CD4-positive, alpha-beta T cell (primary cell): ENCODE measurements at places on chromosomes 12 and 14.

GRCh38 chr12:32446316-32447119, 47.2 kb downstream of the FGD4 start:
- no peak for DNase-seq

GRCh38 chr12:81809829-81810595, 50.9 kb upstream of the PPFIA2 start:
- no peak for DNase-seq

DNA sequence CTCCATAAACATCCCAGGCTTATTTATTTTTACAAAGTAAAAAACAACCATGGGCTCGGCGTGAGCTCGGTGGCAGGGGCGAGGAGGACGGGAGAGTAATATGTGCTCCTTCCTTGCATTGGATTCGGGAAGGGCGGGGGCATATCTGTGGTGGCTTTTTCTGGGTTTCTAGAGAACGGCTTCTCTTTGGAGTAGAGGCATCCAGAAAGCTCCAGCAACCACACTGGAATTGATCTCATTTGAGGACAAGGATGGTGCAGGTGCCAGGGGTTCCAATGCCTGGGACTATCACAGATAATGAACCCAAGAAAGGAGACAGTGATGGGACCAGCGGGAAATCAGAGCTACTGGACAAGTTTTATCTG, 18.9 kb downstream of the ADGRD1 start:
- DNase-seq, result no peak

DNA sequence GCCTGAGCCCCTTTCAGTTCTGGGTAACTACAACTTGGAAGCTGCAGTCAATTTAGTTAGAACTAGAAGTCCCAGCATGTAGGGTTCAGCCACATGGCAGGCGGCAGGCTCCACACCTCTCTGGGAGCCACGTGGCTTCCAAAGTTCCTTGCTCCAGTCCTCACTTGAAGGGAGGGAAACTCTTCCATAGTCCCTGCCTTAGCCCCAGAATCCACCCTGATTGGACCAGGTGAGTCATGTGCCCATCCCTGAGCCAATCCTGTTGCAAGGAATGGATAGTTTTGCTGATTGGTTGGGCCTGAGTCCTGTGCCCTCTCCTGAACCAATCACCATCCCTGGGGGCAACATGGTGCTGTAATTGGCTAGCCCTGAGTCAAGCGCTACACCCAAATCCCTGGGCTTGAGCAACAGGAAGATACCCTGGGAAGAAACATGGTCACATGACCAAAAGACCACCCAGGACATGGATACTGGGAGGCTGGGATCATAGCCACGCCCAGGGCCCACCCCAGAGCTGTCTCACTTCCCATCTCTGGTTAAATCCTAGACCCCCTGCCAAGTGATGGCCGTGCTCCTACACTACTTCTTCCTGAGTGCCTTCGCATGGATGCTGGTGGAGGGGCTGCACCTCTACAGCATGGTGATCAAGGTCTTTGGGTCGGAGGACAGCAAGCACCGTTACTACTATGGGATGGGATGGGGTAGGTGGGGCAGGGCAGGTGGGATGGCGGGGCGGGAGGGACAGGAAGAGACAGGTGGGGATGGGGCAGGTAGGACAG, 154.7 kb downstream of the ADGRD1 start:
- no peak for DNase-seq

- DNase-seq, result no peak
Observed at GRCh38 chr14:104169699-104170479, 31.5 kb downstream of the KIF26A start.

DNA sequence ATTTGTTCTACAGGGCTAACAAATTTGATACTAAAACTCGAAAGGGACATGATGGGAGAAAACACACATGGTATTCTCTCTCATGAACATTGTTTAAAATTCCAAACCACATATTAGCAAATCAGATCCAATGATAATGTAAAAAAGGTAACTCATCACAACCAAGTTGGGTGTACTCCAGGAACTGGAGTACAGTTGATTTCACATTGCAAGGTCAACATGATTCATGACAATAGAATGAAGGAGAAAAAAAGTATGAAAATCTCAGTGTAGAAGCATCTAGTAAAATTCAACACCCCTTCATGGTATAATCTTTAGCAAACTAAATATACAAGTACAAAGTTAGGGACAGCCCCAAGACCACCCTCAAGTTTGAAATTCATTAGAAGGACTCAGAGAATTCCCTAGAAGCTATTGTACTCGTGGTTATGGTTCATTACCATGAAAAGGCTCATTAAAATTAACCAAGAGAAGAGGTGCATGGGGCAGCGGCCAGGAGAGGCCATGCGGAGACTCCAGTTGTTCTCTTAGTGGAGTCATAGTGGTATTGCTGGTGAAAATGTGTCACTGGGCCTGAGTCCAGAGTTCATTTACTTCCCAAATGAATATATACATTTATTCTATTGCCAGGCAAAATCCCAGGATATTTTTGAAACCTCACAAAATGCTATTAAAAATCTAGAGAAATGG, 3.1 kb upstream of the CDCA4 start:
- DNase-seq, result no peak

DNA sequence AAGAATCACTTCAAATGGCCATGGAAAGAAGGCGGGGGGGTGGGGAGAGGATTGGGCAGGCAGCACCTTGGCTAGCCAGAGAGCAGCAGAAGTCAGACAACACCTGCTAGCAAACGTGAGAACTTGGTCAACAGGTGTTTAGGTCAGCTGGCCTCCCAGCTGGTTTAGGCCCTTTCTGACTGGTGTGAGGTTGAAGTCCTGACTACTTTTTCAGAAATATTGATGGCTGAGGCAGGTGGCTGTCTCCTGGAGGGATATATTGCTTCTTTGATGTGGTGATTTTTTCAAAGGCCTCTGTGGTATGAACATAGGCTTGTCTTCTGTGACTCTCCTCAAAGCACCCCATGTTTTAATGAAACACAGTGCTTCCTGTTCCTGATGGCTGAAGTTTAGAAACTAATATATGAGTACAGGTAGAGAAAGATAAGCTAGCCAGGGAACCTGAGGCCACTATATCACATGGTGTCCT, 238.2 kb upstream of the SSTR1 start:
- no peak for DNase-seq

GRCh38 chr12:108298761-108299275, 40.3 kb downstream of the CMKLR1 start:
- no peak for DNase-seq

GRCh38 chr12:51023625-51024382, 2.4 kb downstream of the SLC11A2 start:
- peak; percentile 26 for DNase-seq

DNA sequence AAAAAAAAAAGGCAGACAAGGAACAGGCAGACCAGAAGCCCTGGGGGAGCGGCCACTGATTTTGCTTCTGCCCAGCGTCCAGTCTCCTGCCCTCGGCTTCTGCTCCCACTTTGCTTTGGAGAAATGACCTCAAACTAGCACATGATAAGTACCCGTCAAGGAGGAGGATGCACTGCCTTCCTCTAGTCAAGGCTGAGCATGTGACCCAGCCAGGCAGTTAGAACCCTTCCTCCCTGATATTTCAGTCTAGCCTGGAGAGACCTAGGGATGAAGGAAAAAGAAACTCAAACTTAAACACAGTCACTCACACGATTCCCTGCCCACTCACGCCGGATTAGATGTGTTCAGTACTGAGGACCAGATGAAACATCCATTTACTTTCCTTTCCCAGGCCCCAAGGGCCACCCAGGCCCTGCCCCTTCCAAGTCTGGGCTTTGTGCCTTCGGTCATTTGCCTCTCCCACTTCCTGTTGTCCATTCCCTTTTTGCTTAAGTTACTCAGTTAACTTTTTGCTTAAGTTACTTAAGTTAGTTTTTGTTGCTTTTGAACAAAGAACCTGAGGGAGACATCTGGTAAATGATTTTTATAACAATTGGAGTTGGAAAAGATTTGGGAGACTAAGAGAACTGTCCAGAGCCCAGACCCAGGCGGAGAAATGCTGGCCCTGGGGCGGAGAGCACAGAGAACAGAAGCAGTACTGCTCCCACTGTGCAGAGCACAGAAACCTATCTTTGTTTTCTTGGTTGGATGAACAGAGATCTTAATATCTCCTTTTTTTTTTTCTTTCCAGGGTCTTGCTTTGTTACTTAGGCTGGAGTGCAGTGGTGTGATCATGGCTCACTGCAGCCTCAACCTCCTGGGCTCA, 23.0 kb upstream of the TTC7B start:
- no peak for DNase-seq

DNA sequence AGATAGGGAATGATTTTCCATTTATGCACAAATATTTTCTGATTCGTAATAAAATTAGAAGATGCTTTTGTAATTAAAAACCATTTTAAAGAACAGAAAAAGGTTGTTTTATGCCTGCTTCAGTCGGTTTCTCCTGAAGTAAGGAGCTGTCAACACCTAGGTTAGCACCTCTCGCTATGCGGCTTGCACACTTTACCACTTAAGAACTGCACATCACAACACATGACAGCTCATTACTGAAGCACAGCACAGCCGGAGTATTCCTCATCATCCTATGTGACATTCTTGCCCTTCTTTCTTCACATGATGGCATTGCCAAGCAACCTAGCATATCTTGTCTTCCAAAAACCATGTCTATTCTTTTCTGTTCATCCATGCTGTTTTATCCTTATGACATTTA, 5.4 kb upstream of the WIF1 start:
- DNase-seq, result no peak

- no peak for DNase-seq
Observed at GRCh38 chr14:99546234-99546879, 57.6 kb downstream of the CCDC85C start.

GRCh38 chr12:4603421-4603820, 41.4 kb downstream of the DYRK4 start:
- DNase-seq, result no peak

GRCh38 chr12:87813476-87814234, 215.5 kb downstream of the C12orf50 start:
- DNase-seq, result no peak

DNA sequence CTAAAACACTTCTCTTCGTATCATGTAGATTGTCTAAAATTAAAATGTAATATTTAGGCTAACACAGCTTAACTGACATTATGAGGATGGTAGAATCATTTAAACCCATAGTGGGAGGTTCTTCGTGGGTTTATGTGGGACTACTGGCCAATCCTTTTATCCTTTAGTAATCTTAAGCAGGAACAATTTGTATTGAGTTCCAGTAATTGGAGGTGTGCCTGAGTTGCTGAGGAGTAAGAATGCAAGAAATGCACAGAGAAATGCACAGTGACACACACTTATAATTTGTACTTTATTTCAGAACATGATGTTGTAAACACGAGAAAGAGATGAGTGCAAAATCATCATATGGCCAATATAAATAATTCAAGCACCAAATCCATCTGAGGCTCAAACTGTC, 22.3 kb downstream of the OTOGL start:
- no peak for DNase-seq

DNA sequence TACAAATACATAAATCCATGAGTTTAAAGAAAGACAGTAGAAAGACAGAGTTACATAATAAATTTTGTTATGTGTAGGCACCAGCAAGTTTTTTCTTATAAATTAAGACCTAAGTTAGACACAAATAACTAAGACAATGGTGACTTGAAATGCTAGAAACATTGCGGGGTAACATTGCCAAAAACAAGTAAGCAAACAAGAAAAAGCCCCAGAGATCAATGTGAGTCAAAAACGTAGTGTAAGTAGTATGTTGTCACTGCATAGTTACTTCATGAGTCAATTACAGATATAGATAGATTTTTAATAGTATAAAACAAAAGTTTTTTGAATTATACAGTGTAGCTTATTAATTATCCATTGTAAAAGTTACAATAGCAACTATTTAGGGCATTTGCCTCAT, 83.4 kb downstream of the CNTN1 start:
- DNase-seq, result no peak

GRCh38 chr14:26286913-26287205, 311.0 kb downstream of the NOVA1 start:
- no peak for DNase-seq

DNA sequence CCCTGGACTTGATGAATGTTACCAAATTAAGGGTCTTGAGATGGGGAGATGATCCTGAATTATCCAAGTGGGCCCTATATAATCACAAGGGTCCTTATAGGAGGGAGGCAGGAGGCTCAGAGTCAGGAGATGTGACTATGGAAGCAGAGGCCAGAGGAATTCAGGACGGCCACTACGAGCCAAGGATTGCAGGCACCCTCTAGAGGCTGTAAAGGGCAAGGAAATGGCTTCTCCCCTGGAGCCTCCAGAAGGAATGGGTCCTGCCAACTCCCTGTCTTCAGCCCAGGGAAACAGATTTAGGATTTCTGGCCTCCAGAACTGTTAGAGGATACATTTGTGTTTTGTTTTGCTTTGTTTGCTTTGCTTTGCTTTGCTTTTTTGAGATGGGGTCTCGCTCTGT, 8.8 kb downstream of the BDKRB1 start:
- no peak for DNase-seq

DNA sequence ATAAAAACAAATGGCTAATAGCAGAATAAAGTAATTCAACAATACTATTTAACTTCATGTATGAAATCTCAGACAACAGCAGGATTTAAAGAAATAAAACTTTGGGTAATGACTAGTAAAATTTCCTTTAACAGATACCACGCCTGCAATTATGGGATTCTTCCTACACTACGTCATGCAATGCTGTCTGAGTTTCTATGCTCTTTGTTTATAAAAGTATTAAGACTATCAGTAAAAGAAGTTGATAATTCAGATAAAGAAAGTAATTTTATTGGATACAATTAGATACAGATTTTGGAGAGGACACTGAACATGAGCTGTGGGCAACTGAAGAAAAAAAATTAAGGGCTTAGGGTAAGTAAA, 308.4 kb upstream of the LRFN5 start:
- DNase-seq, result no peak
